ENCODE measurements at places on chromosomes 4 and X.

DNA sequence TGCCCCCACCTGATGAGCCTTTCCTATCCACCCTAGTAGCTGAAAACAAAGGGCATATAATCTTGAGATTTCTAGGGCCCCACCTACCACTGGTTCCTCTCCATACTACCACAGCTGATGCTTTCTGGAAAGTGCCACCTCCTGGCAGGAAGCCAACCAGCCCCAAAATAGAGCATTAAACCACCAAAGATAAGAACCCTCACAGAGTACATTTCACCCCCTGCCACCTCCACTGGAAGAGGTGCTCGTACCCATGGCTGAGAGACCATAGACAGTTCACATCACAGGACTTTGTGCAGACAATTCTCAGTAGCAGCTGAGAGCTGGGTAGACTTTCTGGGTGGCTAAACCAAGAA, 94.1 kb downstream of the IRS4 start:
- DNase-seq, result no peak

DNA sequence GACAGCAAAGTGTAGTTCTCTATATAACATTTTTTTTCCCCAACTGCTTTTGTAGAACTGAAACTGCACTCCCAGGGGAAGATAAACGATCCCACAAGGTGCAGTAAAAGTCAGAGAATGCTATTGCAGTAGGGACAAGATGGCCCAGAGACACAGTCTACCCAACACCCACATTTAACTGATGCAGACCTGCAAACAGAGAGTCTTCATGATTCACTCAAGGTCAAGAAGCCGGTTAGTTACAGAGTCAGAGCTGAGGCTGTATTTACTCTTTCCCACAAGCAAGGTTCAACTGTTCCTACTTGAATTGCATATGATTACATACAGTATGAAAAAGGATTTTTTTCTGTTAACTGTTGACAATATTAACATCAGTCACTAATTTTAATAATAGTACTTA, 654.6 kb downstream of the IL1RAPL1 start:
- DNase-seq, result no peak

GRCh38 chrX:13646154-13646549, 6.8 kb upstream of the TCEANC start:
- DNase-seq, result peak; percentile 33

DNA sequence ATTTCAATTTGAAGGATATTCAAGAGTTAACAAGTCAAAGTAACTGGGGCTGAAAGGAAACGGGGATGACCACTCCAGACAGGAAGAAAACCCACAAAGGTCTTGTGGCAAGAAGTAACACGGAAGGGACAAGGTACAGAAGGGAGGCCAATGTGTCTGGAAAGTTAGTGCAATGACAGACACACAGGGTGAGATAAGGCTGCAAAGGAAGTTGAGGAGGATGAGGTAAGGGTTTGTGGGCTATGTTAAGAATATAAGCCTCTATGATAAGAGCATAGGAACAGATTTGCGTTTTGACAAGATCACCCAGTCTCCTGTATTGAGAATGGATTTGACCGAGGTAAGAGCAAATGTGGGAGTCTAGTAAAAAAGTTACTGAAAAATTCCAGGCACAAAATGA, 21.9 kb upstream of the EMCN start:
- DNase-seq, result no peak

DNA sequence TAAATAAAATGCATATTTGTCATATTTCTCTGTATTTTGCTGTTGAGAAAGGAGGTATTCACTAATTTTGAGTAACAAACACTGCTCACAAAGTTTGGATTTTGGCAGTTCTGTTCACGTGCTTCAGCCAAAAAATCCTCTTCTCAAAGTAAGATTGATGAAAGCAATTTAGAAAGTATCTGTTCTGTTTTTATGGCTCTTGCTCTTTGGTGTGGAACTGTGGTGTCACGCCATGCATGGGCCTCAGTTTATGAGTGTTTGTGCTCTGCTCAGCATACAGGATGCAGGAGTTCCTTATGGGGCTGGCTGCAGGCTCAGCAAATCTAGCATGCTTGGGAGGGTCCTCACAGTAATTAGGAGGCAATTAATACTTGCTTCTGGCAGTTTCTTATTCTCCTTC, 3.3 kb downstream of the HTT start:
- DNase-seq, result no peak

- no peak for DNase-seq
These were observed 3.1 kb upstream of the STAP1 start for GRCh38 chr4:67555447-67555846.

- no peak for DNase-seq
These were observed 3.3 kb downstream of the RNF4 start for GRCh38 chr4:2472187-2472586.

GRCh38 chr4:93814722-93815121, 13.8 kb upstream of the ATOH1 start:
- DNase-seq, result no peak

DNA sequence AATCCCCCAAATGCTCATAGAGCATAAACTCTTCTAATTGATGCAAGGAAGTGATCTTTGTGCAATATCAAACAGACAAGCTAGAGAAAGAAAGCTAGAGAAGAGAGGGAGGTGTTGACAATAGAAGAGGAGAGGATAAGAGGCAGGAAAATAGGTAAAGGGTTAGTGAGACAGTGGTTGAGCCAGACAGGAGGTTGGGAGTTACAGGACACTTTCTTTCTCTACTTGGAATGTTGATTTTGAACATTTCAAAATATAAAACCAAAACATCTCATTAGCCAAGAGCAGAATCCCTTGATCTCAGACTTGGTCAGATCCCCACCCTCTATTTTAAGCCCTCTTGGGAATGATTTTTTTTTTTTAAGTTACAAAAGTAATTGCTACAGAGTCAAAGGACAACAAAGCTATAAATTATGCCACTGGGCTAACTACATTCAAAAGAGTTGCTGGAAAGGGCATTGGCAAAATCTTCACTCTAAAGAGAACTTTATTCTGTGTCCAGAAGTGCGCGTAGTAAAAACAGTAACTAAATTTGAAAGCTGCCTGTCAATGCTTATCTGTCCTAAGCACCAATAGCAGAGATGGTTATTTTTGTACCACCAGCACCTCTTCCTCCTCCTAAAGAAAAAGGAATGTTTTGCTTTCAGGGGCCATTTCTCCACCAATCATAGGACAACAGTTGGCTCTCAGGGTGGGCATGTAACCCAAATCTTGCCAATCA, 133.8 kb downstream of the PDGFC start:
- no peak for DNase-seq

- no peak for DNase-seq
These were observed 56.7 kb upstream of the RASSF6 start for GRCh38 chr4:73676861-73677323.

- DNase-seq, result no peak
These were observed 551.8 kb upstream of the PABPC4L start for GRCh38 chr4:134753390-134753789.

DNA sequence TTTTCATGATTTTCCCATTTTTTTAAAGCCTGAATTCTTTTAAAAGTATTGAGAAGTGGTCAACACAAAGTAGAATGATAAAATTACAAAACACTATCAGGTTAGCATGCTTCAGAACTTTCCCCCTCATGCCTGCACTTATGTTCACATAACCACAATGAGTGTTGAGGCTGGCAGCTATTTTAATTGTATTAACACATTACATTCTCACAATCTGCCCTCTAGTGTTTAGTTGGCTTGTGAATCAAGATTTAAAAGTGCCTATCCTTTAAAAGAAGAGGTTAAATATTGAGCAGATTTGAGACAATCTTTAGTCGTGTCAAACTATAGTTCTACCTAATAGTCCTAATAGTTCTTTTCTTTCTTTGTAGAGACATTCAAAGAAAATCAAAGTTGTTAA, 93.6 kb upstream of the NAP1L5 start:
- DNase-seq, result no peak

GRCh38 chr4:95250544-95251137, 298.1 kb downstream of the UNC5C start:
- DNase-seq, result no peak

DNA sequence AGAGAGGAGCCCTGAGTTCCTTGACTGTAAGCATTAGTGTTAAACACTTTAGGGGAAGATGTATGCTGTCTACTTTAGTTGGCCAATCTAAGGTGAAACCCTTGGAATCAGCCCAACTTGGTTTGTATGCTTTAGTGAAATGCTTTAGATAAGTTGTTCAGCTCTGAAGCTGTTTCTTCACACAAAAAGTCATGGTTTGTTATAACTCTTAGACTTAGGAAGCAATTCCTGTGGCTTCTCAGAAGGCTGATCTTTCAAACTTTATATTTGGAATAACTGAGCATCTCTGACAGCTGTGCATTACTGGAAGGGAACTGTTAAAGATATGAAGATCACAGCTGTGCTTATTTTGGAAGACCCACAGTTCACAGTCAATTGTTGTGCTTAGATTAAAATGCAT, 714.1 kb downstream of the FAT4 start:
- DNase-seq, result no peak

GRCh38 chrX:4800756-4801155, 1087.3 kb upstream of the PRKX start:
- DNase-seq, result no peak

- DNase-seq, result no peak
These were observed 250.3 kb upstream of the ARSJ start for GRCh38 chr4:114229706-114230105.

- no peak for DNase-seq
These were observed 294.2 kb upstream of the FTHL17 start for GRCh38 chrX:31366041-31366440.

- no peak for DNase-seq
These were observed 3.3 kb downstream of the XPNPEP2 start for GRCh38 chrX:129741880-129742758.

GRCh38 chr4:10063544-10064300, 42.4 kb upstream of the SLC2A9 start:
- peak; percentile 34 for DNase-seq

DNA sequence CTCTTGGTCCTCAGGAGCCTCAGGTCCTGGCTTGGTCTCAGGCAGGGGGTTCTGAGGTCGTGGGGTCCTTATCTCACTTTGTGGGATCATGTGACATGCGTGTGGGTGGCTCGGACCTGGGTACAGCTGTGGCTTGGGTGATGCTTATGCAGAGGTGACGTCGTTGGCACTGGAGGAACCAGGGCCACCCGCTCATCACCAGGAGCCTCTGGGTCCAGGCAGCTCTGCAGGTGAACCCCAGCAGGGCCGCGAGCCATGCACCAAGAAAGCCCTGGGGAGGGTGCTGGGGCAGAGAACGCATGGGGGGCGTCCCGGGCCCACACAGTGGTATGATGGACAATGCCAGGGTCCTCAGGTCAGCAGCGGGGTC, 8.7 kb downstream of the ATP5ME start:
- no peak for DNase-seq

DNA sequence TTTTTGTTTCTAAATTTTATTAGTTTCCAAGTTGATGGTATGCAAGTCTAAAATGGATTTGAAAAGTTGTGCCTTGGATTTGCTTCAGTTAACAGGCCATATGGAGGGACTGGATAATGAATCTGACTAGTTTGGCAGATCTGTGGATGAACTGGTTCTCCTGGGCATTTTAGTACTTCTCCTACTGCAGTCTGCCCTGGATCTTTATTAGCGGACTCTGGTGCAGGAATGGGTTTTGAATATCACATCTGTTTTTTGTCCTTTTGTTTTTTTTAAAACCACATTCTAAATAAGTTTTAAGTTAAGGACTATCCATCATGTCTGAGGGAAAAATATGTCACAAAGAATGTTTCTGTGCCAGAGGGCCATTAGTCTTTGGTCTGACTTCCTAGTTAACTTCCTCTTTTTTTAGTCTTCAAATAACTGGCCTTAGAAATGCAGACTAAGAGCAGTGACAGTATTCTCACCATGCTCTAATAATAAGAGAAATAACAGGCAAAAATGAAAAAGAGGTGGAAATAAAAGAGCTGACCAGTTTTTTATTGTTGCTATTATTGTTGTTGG, 13.9 kb upstream of the DCK start:
- no peak for DNase-seq

- no peak for DNase-seq
These were observed 204.9 kb upstream of the GALNT7 start for GRCh38 chr4:172963498-172964294.

DNA sequence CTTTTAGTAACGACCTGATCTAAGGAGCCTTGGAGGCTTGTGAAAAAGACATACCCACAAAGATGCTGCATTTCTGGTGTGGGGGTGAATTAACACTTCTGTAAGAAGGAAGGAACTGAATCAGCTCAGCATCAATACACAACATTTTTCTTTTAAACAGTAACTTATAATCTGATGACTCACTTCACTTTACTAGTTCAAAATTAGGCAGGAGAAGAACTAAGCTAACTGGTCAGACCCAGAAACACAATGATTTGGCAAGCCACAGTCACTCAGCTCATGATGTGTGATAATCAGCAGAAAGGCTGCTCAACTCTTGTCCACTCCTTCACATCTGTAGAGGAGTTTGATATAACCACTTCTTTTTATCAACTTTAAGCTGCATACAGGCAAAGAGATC, 4.6 kb downstream of the MMAA start:
- no peak for DNase-seq

GRCh38 chr4:85491527-85491926, 16.6 kb downstream of the ARHGAP24 start:
- DNase-seq, result no peak

- DNase-seq, result no peak
These were observed 21.6 kb downstream of the JAKMIP1 start for GRCh38 chr4:6178757-6179156.

- DNase-seq, result no peak
These were observed 91.7 kb upstream of the PHOX2B start for GRCh38 chr4:41839916-41840854.

DNA sequence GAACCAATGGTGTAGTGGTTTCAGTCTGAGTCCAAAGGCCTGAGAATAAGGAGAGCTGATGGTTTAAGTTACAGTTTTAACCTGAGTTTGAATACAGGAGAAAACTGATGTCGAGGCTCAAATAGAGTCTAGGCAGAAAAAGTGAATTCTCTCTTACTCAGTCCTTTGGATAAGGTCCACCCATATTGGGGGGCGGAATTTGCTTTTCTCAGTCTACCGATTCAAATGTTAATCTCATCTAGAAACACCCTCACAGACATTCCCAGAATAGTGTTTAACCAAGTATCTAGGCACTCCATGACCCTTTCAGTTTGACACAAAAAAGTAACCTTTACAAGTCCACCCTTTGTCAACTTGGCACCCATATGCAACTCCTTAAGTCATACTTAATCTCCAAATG, 216.0 kb downstream of the GRID2 start:
- DNase-seq, result no peak

DNA sequence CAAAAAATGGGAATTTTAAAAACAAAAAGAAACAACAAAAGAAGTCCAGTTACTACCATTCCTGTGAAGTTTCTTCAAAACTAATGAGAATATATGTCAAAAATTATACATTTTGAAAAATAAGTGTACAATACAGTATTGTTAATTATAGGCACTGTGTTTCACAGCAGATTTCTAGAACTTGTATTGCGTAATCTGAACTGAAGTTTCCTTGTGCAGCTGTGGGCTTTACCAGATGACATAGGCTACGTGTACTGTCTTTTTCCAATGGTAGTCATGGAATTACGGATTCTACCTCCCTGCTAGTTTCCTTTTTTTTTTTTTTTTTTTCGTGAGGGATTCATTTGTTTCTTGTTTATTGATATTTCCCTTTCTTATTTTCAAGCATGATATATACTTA, 113.8 kb upstream of the GABRA2 start:
- no peak for DNase-seq
